ENCODE measurements at places on chromosomes 16 and 17.
A peak's percentile ranks its signal among the peaks of the same experiment; 100 is the strongest.

DNA sequence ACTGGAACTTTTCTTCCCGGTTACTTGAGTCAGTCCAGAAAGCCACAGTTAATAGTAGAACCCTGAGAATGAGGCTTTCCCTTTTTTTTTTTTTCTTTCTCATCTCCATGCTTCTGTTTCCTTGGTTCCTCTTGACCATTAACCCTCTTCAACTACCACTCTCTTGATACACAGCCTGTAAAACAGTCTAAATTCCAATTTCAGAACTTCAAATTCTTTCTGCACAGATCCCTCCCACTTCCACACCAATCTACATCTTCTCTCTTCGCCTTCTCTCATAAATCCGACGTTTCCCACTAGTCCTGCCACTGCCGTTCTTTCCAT, 588 bp downstream of the METTL16 start:
- no peak for DNase-seq

- no peak for DNase-seq
These were observed 274.5 kb upstream of the ELAC2 start for GRCh38 chr17:13292291-13292690.

- DNase-seq = no peak
These were observed 42.5 kb downstream of the DNAH17 start for GRCh38 chr17:78534492-78535272.

- DNase-seq = no peak
These were observed 478.4 kb upstream of the GOT2 start for GRCh38 chr16:59212492-59213024.

DNA sequence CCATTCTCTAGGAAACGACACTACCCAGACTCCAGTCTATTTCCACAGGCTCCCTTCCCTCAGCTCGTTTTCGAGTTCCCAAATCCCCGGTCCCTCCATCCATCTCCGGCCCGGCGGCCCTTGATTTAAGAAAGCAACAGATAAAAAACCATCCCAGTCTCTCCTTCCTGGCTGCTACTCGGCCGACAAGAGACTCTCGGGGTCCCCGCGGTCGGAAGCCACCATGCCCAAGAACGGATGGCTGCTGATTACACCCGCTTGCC, 182 bp downstream of the RPL26 start:
- no peak for DNase-seq

GRCh38 chr16:74623214-74623838, 16.4 kb upstream of the GLG1 start:
- no peak for DNase-seq

DNA sequence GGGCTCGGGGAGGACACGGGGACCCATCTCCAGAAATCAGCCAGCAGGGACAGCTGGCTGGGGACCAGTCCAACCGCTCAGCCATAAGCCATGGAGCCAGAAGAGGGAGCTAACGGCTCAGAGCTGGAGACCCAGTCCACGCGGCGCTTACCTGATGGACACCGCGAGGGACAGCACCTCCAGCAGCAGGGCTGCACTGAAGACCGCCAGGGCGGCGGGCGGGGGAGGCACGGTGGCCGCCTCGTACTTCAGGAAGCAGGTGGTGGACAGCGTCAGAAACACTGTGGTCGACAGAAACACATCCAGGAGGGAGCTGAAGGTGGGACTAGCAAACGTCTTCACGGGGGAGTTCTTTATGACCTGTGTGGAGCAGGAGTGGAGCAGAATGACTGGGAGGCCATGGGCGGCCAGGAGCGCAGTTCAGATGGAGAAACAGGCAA, 102.6 kb upstream of the CREBBP start:
- DNase-seq = peak; percentile 83

- no peak for DNase-seq
These were observed 3.1 kb downstream of the CD300C start for GRCh38 chr17:74542727-74543383.

DNA sequence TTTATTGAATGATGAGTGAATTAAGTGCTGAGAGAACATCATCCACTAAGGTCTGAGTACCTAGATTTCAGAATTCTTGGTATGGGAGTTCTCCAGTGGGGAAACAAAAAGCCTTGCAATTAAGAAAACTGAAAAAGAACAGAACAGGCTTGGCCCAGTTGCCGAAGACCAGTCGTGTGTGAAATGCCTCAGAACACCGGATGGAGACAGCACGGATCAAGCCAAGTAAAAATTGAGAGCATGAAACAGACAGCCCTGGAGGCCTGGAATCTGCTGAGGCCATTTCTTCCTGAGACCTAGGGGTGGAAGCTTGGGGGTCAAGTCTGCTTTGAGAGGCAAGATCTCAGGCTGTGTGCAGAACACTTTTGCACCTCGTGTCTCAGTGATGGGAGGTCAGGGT, 43.3 kb downstream of the GRIN2A start:
- no peak for DNase-seq

DNA sequence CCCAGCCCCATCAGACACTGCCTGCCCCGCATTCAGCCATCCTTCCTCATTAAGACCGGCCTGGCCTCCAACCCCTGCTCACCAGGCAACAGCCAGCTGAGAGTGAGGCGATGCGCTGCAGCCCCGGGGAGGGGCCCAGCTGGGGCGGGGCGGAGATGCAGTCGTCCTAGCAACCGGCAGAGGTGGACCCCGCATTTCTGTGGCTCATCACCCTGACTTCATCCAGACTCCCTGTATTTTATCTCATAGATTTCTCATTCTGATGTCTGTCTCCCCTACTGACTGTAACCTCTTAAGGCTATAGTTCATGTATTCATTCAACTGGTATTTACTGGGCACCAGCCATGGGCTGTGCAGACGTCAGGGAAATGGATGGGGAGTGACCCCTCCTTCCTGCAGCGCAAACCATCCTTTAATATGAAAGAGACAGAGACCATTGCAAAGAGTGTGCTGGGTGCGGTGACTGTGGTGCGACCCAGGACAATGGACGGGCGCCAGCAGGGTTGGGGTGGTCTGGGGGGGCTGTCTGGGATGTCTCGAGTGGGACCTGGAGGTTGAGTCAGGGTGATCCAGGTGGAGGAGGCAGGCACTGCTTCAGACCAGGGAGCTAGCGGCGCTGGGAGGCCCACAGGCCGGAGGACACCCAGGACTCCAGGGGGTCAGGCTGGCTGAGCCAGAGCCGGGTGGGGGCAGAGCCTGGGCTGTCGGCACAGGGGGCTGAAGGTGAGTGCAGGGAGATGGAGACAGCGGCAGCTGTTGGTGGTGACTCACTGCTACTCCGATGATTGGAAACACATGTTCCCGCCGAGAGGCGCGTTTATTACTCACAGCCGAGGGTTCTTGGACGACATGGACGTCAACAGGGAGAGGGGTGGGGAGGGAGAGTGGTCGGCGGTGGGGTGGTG, 10.5 kb upstream of the TIMP2 start:
- DNase-seq = no peak

DNA sequence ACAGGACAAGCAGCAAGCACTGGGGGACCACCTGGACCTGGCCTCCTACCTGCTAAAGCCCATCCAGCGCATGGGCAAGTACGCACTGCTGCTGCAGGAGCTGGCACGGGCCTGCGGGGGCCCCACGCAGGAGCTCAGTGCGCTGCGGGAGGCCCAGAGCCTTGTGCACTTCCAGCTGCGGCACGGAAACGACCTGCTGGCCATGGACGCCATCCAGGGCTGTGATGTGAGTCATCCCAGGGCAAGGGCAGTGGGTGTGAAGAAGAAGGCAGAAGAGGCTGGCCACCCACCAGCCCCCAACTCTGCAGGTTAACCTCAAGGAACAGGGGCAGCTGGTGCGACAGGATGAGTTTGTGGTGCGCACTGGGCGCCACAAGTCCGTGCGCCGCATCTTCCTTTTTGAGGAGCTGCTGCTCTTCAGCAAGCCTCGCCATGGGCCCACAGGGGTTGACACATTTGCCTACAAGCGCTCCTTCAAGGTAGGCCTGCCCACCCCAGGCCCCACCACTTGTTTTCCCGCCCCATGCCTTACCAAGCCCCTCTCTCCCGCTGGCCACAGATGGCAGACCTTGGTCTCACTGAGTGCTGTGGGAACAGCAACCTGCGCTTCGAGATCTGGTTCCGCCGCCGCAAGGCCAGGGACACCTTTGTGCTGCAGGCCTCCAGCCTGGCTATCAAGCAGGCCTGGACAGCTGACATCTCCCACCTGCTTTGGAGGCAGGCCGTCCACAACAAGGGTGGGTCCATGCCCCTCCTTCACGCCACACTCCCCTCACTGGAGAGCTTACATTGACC, 7.3 kb downstream of the PLEKHG4 start:
- DNase-seq = no peak

- DNase-seq = peak; percentile 41
These were observed 15.0 kb upstream of the KCNJ18 start for GRCh38 chr17:21677126-21677910.

- no peak for DNase-seq
These were observed 145.6 kb upstream of the CHMP6 start for GRCh38 chr17:80845863-80846671.

DNA sequence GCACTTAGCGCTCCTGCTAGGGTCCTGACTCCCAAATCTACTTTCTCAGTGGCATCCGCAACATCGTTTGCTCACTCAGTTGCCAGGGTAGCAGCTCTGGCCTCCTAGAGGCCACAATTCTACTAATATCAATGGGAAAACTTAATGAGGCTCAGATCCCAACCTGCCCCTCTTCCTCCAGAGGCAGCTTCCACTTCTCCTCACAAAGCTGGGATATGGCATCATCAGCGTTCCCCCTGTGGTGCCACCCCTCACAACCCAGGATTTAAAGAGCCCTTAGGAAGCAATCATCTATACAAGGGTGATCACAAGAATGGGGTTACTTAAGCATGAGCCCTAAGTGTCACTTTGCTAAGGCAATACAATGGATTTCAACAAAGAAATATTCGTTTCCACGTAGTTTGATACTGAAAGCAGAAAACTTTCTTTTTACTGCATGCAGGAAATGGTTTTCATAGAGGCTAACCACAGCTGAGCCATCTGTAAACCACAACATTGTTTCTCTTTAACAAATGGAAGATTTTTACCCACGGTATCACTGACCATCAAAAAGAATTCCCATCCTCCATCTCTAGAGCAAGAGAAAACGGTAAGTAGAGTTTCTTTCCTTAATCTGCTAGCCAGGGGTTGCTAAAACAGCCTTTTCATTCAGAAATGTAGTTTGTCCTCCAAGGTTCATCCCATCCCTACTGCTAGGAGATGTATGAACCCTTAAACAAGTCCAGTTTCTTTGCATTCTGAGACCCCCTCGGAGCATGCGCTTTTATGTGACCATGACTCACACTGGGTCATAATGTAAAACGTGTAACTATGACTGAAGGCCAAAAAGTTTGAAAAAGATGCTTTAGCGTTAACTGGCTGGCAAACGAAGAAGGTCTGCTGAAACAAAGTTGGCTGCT, 68.3 kb upstream of the BCAR1 start:
- DNase-seq = no peak

- no peak for DNase-seq
These were observed 10.1 kb upstream of the ADORA2B start for GRCh38 chr17:15934866-15935265.

- DNase-seq = no peak
These were observed 7.8 kb downstream of the HOXB1 start for GRCh38 chr17:48523010-48523409.

DNA sequence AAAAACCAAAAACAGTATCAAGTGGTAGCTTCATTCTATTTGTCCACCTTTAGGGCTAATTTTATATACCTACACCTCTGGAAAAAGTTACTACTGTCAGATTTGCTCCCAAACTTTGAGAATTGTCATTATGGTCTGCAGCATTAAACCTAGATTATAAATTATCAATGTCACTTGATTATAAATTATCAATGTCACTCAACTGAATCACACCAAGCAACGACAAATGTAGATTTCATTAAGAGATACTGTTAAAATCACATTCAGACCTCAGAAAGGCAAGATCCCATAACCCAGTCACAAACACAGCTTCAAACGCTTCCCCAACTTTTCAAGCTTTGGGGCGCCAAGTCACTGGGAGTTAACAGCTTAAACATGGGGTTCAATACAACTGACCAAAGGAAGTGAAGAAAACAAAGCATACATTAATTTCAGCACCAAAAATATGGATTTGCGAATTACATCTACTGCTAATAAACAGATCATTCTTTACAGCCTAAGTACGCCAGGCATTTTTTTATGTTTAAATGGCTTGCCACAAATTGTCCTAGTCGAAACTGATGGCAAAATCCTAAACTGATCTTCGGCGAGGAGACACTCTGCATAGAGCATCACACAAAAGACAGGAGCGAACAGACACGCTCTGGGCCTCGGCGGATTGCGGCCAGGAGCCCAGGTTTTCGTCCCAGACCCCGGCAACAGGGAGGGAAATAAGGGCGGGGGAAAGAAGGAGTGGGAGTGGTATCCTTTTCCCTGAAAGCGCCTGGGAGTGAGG, 981 bp downstream of the GLG1 start:
- DNase-seq = no peak

- no peak for DNase-seq
These were observed 83.1 kb upstream of the CNTNAP4 start for GRCh38 chr16:76193906-76194615.

DNA sequence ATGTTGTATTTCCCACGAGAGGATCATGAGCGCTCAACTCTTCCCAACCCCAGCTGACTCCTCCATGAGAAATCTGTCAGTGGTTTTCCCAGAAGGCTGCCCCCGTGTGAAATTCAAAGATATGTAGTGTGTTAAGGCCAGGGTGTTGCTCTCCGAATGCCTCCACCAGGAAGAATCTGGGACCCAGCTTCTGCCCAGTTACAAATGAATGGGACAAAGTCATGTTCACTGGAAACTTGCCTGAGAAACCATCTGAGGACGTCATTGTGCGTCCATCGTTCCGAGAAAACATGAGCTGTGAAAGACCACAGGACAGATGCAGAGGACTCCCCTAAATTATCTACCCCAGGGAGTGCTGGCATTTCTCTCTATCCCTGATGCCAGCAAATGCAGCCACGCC, 86.0 kb downstream of the AIPL1 start:
- DNase-seq = no peak

GRCh38 chr17:5304636-5305035, 22.6 kb downstream of the RABEP1 start:
- no peak for DNase-seq

- no peak for DNase-seq
These were observed 479.6 kb downstream of the WWOX start for GRCh38 chr16:78579020-78579419.

DNA sequence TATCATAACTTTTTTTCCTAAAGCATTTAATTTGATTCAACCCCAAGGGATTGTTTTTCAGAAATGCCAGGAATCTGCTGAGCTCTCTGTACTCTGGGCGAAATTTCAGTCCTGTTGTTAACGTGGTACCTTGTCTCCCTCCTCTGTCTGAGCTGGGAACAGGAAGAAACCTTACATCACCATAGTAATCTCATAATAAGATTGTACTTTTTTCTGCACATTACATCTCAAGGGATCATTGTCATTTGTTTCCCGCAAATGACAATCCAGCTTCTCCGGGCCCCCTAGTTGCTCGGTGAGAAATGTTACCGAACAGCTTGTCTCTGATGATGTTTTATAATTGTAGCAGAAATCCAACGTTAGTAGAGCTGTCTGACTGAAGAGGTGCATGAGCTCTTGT, 152.7 kb upstream of the ERCC4 start:
- no peak for DNase-seq
